CD4-positive, alpha-beta memory T cell (primary cell): ENCODE measurements at places on chromosomes 4 and X.
A peak's percentile ranks its signal among the peaks of the same experiment; 100 is the strongest.

GRCh38 chr4:12439633-12440305 is 1011.1 kb upstream of the HS3ST1 start:
- DNase-seq, result no peak

DNA sequence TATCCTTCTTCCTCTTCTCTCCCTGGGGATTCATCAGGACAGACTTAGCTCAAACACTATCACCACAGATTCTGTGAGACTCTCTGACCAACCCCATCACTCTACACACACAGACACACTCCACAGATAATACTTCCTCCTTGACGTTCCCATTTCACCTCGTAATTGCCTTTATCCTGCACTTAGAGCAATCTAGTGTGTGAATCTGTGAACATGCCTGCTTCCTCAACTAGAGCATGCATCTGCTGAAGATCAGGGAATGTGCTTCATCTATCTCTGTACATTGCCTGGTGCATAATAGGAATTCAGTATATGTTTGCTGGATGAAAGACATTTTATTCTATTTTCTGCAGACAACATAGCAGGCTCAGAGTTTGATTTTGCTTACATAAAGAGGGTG is 25.1 kb upstream of the HS6ST2 start:
- DNase-seq, result no peak

DNA sequence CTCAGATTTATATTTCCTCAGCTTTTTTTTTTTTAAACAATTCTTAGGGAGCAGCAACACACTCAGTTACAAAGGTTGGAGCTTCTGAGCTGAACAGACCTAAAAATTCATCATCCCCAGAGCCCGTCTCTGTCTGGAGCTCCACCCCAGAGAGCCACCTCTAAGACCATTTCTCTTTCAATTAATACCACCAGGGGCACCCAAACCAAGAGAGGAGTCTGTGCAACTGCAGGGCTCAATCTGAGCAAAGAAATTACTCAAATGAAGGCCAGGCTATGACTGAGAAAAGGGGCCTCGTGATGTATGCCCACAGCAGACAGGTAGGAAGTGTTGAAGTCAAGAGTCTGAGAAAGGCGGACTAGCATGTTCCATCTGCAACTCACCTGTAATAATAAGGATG is 95.5 kb downstream of the C4orf51 start:
- DNase-seq, result no peak

DNA sequence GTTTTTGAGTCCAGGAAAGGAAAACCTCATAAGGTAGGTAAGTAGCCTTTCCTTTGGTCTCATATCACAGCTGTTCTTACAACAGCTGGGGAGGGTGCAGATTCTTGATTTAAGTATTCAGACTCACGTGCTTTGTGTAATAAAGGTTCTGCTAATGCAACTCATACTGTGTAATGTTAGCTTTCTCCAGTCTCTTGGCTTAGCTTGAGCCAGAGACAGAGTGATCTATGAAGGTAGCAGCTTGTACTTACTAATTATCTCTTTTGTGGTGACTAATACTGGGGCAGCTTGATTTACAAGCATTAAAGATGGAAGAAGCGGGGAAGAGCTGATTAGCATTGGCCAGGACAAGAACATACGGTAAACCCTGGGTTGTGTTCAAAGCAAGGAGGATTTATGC is 80.3 kb downstream of the LNX1 start:
- no peak for DNase-seq

DNA sequence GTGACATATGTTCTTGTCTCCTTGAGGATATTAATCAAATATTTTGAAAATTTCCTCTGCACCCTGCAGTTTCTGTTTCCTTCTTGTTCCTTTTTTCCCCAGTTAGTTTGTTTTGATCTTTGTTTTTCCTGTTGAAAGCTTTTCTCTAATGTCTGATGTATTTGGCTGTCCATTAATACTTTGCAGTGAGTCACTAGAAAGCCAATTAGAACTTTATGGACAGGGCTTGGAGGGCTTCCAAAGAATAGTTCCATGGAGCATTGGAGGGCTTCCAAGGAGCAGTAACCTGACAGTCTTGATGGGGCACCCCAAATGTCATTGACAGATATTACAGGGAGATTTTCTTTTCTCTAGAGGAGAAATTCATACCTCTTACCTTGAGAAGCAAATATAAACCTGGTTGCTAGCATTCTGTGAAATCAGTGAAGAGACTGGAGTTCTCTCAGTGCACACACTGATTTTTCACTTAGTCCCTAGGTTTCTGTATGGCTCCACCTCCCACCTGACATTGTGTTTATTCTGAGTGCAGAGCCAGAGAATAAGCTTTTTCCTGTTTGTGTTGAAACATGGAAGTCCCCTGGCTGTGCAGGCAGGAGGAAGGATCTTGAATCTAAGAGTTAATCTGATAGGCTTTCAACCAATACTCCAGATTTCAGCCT is 26.5 kb downstream of the SPARCL1 start:
- DNase-seq, result no peak

GRCh38 chr4:13933191-13933590 is 305.7 kb upstream of the BOD1L1 start:
- DNase-seq, result no peak

DNA sequence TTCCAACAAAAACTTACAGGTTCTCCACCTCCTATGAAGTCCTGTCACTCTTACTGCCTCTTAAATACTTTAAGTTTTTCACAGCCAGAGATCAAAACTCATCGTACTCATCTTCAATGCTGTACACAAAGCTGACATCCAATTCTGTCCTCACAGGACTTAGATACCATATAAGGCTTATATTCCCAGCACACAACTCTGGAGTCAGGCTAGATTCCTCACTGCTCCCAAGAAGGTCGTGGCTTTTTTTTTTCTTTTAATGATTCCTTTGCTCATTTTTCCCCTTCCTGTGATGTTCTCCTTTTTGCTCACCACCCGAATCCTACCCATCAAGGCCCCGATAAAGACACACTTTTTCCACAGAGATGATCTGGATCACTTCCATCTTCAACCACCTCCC is 914 bp downstream of the TRAPPC2 start:
- no peak for DNase-seq

DNA sequence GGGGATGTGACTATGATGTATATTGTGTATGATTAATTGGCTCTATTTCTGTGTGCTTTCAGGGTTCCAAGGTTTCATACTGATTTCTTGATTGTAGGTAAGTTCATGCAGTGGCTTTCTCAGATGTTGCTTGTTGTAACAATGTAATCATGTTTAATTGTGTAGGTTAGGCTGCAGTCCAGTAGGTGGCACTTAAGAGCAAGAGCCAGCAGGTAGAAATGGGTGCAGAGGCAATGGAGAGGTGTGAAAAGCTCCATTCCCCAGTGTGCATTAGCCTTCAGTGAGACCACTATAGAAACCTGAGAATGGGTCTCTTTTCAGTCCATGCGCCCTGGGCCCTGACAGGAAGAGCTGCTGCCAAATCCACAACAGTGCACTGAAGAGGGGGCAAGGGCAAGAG is 28.2 kb downstream of the DCAF12L2 start:
- DNase-seq, result no peak

DNA sequence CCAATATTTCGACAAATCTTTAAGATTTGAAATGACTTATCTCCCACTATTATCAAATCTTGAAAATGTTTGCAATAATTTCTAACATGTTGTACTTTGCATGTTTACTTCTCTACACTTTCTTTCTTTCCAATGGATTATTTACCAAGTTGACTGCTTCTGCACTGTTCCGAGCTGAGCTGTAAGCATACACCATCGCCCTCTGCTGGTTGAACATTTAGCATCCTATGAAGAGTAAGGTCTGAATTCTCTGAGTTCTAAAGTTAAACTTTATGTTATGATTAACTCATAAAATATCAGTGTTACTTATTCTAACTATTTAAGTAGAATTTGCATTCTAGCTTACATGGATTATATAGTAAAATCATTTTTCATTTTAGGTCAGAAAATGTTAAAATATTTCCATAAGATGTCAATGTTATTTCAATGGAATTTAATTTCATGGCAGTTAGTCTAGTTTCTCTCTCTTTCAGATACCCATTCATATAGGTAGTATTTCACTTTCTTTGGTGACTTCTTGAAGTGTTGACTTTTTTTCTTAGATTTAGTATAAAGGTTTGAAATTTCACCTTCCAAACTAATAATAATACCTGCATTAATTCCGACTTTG is 137.4 kb downstream of the DKK2 start:
- no peak for DNase-seq

DNA sequence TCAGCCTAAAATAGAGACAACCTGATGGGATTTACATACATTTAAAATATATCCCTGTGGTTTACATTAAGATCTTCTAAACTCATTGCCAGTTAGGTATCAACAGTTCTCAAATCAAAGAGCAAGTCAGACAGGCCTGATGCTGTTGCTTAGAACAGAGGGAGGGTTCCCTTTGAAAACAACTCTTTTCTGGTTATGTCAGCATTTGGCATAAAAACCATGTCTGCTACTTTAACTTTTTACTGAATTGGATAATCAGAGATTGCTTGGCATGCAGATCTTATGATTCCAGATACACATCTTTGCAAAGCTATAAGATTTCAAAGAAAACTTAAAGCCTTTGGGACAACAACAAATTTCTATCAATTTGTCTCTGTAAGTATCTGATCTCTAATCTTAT is 140.8 kb downstream of the CPE start:
- DNase-seq, result no peak

DNA sequence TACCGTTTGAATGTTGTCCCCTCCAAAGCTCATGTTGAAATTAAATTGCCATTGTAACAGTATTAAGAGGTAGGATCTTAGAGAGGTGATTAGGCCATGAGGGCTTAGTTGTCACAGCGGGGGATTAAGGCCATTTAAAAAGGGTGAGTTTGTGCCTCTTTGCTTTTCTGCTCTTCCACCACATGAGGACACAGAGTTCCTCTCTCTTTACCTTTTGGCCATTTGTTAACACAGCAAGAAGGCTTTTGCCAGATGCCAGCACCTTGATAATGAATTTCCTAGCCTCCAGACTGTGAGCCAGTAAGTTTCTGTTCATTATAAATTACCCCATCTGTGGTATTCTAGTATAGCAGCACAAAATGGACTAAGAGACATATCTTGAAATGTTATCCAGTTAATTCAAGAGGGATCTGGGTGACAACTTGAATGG is 7.8 kb upstream of the HERC3 start:
- DNase-seq, result no peak

GRCh38 chr4:40121515-40121914 is 64.9 kb downstream of the N4BP2 start:
- peak; percentile 35 for DNase-seq

DNA sequence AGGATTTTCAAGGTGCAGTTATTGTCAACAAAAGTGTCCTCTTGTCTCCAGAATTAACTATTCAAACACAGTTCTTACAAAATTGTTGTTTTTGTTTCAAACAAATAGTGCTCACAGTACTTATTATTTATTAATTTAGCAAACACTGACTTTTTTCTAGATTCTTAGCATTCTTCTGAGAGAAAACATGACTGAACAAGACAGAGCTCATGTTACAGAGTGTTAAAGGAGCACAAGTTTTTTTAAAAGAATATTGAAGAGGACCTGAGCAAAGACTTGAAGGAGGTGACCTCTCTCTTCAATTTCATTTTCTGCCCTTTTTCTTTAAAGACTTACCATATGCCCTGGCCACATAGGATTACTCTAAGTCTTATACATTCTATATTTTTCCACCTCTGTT is 2220.3 kb upstream of the AGA start:
- no peak for DNase-seq
